ENCODE measurements at places on chromosomes 12 and 14.
A peak's percentile ranks its signal among the peaks of the same experiment; 100 is the strongest.

GRCh38 chr12:68406134-68406576, 74.0 kb upstream of the MDM1 start:
- DNase-seq, result no peak

DNA sequence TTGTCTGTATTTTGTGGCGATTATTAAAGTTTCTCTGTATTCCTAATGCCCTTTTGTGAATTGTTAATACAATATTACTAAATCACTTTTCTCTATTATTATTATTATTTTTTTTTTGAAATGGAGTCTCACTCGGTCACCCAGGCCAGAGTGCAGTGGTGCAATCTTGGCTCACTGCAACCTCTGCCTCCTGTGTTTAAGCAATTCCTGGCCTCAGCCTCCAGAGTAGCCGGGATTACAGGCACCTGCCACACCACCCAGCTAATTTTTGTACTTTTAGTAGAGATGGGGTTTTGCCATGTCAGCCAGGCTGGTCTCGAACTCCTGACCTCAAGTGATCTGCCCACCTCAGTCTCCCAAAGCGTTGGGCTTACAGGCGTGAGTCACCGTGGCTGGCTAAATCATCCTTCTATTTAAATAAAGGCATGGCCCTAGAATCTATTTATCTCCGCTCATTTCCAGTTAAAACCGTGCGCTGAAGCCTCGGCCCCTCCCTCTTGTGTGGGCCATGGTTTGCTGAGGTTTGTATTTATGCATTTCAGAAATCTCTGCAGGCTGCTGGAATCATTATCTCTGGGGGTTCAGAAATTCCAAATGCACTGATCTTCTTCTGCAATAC, 1136.4 kb upstream of the TMEM132C start:
- DNase-seq, result no peak

DNA sequence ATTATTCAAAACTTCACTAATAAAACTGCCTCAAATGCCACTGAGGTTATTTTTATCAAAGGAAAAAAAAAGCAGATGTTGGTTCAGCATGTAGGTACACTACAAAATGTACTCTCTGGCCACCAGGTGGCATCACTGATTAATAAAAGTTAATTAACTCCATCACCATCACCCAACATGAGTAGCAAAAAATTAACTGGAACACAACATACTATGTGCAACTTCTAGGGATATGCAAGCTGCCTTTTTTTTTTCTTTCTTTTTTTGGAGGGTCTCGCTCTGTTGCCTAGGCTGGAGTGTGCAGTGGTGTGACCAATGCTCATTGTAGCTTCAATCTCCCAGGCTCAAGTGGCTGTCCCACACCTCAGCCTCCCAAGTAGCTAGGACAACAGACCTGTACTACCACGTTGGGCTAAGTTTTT, 43.8 kb upstream of the NR2C1 start:
- DNase-seq, result peak; percentile 66

DNA sequence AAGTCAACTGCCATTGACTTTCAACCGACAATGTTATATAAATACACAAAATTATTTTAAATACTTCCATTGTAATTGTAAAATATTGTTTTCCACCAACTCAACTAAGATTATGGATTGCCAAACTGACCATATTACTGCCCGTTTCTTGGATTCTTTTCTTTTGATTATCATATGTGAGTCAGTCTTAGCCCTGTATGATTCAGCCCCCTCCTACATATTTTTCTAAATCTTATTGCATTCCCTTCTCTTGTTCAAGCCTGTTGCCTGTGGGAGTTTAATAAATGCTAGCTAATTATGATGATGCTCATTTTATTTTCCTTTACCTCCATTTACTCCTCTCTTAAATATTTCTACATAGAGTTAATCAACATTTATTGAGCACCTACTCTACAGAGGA, 6.8 kb downstream of the RASSF9 start:
- no peak for DNase-seq

GRCh38 chr12:44817687-44818086, 58.4 kb downstream of the NELL2 start:
- DNase-seq, result no peak

DNA sequence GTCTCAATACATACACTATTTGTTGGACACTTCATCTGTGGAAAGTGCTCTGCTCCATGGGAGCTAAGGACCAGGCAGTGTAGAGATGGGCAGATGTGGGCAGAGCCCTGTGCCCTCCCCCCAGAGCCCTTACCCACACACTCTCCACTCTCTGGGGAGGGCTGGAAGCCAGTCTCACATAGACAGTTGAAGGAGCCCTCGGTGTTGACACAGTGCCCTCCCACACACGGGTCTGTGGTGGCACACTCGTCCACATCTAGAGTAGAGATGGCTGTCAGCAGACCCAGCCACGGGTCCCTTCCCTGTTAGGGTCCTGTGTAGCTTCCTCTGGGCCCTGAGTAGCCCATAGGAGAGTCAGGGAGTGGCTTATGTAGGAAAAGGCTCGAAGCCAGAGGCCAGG, 14.3 kb downstream of the ISCA2 start:
- no peak for DNase-seq

DNA sequence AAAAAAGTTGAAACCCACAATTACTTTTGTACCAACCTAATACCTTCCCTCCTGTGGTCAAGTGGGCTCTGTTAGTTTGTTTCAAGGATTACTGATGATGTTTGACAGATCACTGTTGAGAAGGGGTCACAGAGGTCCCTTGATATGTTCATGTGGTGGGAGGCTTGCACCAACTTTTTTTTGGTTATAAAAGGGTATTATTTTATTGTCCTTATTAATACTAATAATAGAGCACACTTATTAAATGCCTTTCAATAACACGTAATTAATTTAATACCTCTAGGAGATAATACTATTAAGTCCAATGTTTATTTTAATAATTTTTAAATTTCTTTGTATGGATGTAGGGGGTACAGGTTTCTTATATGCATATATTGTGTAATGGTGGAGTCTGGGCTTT, 4.4 kb downstream of the UBE3B start:
- DNase-seq, result no peak

- DNase-seq, result no peak
Observed at GRCh38 chr12:117643971-117644370, 282.5 kb upstream of the NOS1 start.

DNA sequence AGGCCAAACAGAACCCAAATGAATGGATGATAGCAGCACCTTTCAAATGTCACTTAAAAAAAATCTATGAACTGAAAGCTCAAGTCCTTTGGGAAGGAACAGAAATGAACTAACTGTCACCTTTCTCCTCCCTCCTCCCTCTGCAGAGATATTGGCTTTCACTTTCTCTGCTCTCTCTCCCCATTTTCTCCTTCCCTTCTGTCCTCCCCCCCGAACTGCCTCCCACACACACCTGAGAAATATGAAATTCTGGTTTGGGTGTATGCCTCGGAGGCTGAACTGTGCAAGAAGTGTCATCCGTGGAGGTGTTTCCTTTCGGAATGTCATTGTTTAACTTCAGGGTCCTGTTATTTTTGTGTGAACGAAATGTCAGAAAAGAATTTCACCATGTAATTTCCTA, 87.8 kb downstream of the NEDD1 start:
- no peak for DNase-seq

- no peak for DNase-seq
Observed at GRCh38 chr14:101843665-101844064, 82.2 kb downstream of the PPP2R5C start.

DNA sequence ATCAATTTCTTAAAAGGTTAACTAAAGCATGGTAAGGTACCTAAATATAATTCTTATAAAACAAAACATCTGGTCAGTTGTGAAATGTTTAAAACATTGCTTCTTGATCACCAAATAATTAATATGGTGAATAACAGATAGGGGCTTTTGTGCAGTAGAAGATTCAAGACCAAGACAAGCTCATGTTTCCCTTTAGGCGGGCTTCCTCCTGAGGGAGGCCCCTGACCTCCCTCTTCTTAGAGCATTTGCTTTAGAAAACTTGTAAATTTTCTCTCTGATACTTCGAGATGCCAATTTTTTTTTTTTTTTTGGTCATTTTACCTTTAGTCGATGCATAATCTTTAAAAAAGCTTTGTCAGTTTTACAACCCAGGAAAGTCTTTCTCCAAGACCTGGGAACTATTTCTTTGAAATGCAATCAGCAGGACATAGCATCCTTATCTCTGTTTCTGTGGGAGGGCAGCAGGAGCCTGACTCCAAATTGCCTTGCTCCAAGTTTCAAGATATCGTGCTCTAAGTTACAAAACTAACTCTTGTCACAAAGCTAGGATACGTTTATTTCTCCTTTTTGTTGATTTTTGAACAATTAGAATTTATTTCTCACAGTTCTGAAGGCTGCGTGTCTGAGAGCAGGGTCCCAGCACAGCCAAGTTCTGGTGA, 66.6 kb upstream of the BICD1 start:
- no peak for DNase-seq

DNA sequence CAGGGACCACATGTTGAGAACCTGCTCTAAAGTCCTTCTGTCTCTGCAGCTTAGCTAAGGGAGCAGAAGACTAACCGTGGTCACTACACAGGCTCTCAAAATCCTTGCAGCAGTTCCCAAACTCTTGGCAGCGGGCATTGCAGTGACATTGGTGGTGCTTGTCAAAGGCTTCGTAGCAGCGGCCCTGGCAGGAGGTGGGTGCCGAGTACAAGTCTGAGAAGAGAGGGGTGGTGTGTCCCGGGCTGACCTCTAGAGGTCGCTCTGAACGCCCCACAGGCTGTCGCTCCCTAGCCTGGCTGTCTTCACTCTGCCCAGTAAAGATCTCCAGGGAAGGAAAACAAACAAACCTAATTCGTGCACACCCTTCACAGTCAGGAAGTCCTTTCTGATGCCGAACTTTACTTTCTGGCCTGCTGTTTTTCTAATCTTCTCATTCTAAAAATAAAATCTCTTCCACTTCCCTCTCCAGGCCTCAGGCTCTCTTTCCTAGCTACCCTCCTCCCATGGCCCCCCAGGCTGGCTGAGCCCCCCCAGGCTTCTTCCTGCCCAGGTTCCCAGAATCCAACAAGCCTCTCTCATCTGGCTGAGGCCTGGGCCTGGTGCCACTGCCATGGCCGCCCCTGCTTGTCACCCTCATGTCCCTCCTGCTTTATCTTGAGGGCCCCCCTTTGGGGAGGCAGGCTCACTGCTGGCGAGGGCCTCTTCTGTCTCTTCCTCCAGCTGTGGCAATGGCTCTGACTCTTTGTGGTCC, 7.7 kb downstream of the ENDOU start:
- peak; percentile 93 for DNase-seq

DNA sequence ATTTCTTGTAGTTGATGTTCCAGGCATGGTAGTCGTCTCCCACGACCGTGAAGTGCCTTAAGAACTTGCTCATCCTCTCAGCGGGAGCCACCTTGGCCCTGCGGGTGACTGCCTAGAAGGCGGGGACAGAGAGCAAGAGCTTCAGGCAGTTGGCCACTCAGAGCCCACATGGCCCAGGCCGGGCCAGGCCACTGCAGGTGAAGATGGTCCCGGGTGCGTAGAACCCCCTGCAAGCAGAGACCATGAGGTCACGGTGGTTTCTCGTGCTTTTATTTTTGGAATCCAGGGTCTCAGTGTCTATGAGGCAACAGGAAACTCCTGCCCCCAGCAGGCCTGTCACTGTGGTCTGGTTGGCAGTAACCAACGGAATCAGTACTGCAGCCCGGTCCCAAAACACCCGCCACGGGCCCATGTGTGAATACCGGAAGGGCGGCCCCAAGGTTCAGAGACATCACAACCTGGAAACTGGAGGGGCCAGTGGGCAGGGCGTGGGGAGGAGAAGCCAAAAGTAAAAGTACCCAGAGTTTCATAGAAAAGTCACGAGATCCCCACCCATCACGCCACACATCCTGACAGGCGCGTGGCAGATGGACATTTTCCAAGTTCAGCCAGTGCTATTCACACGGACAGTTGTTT, 27.5 kb downstream of the HVCN1 start:
- DNase-seq, result no peak

GRCh38 chr12:49798248-49798647, 30.0 kb downstream of the NCKAP5L start:
- DNase-seq, result no peak

DNA sequence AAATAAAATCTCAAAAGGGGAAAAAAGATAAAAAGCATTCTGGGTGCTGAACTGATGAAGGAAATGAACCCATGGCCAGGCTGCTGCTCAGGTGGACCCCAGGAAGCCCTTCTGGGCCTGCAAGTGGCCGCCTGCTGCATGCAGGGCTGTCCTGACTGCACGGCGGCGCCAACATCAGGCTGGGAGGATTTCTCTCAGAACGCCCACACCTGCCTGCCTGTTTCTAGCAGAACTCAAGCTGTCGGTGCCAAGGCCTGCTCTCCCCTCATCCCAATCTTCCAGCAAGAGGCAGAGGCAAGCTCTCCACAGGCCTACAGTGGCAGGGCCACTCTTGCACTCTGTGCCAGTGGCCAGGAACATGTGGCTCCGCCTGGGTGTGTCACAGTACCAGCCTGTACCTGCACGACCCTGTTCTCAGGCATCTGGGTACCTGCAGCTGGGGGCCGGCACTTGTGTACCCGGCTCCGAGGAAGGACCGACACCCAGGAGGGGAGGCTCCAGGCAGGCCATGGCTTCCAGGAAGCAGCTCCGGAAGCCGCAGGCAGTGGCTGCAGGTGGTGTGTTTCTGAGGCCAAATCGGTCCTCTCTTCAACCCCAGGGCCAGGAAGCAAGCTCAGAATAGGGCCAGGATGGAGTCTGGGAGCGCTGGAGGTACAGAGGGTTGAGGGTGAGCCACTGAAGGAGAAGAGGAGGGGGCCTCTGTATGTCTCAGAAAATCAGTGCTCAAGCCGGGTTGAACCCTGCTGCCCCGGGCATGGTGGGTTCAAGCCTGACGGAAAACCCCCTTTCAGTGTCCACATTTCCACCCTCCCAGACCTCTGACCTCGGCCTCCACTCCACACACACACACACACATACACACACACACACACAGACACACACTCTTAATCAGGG, 2.5 kb upstream of the INF2 start:
- no peak for DNase-seq

GRCh38 chr14:55241673-55242072, 29.5 kb upstream of the FBXO34 start:
- no peak for DNase-seq

- no peak for DNase-seq
Observed at GRCh38 chr12:98332642-98333041, 182.7 kb upstream of the TMPO start.

- no peak for DNase-seq
Observed at GRCh38 chr12:69720750-69721149, 17.9 kb upstream of the RAB3IP start.
